ENCODE measurements at places on chromosomes 5 and 9. TPM values are rescaled to one million over a fixed set of nuclear protein-coding genes. Genes with fewer than 3 reads are reported as not detected.

GRCh38 chr5:94674490-94675382 is 56.3 kb downstream of the SLF1 start:
- no peak for DNase-seq

DNA sequence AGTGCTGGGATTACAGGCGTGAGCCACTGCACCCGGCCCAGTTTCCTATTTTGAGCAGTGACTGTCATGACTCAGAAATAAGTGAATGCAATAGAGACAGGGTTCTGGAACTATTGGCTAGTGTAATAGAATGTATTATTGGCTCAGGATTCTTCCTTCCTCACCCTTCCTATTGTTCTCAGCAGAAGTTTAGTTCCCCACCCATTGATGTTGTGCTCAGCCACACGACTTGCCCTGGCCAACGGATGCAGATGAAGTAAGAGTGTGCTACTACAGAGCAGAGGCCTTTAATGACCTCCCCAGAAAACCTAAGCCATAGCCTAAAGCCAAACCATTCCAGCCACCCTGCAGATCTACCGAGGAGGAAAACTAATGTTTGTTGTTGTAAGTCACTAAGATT is 287.9 kb downstream of the AGTPBP1 start:
- no peak for DNase-seq

DNA sequence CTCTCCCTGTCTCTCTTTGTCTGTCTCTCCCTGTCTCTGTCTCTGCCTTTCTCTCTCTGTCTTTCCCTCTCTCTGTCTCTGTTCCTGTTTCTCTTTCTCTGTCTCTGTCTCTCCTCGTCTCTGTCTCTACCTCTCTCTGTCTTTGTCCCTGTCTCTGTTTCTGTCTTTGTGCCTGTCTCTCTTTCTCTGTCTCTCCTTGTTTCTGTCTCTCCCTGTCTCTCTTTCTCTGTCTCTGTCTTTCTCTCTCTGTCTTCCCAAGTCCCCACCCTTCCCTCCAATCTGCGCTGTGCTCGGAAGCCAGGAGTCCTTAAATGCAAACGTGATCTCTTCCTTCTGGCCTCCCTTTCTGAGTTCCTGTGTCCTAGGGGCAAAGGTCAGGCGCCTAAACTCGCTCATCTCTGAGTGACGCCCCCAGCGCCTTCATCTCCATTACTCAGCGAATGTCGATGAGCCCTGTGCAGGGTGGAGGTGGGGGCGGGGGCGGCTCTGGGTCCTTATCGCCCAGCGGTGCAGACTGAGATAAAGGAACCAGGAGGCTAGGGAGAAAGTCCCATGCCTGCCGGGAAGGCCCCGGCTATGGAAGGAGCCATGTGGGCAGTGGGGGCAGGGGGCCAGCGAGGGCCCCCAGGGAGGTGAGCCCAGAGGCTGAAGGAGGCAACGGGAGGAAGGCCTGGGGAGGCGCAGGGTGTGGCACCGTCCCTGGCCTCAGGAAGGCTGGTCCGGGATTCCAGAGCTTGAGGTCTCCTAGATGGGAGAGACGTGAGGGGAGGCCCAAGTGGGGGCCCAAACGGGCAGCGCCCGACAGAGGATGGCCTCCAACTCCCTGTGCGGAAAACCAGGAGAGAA is 1.5 kb upstream of the SLC6A19 start:
- DNase-seq: peak; percentile 65

DNA sequence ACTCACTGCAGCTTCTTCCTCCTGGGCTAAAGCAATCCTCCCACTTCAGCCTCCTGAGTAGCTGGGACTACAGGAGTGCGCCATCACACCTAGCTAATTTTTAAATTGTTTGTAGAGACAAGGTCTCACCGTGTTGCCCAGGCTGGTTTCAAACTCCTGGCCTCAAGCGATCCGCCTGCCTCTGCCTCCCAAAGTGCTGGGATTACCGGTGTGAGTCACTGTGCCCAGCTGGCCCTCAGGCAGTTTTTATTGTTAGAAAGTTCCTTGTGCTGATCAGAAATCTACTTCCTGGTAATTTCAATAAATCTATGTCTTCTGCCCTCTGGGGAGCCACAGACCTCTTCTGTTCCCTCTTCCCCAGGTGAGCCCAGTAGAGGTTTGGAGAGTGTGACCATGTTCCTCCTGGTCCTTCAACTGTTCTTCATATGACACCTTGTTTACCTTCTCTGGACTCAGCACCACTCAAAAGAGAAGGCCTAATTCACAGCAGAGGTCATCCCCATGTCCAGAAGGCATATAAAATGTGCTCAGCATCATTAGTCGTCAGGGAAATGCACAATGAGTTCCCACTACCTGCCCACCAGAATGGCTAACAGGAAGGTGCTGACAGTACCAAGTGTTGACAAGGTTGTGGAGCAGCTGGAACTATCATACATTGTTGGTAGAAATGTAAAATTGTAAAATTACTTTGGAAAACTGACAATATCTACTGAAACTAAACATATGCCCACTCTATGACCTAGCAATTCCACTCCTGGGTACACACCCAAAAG is 10.4 kb downstream of the TMOD1 start:
- DNase-seq: no peak

DNA sequence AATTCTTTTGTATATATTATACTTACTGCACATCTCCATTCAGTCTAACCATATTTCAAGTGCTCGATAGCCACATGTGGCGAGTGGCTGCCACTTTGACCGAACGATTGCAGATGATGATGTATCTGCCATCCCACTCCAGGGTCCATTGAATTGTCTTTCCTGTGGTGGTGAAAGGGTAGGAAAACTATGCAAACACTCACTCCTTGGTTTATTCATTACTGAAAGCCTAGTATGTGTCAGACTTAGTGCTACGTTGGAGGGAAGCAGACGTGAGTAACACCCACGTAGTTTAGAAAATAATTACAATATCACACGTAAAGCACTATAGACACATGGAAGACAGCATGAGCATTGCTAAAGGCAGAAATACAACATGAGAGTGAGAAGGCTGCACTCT is 353.7 kb downstream of the CSNK1G3 start:
- DNase-seq: no peak

DNA sequence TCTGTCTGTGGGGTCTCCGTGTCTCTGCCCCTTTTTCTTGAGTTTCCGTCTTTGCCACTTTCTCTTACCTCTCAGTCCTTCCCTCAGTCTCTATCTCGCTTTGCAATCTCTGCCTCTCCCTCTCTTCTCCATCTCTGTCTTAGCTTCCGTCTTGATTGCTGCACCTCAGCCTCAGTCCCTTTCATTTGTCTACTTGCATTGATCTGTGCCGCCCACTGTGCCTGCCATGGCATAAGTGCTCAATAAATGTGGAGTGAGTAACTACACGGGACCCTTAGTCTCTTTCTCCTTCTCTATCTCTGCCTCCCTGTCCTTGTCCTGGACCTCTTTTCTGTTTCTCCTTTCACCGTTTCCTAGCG is 6.6 kb downstream of the PCDHGC5 start:
- DNase-seq: peak; percentile 39

GRCh38 chr5:111999286-111999685 is 242.3 kb upstream of the NREP start:
- no peak for DNase-seq

PLPPR1 gene
- total RNA-seq: not detected

NR6A1 gene
- 0.64 TPM for total RNA-seq

OTULINL gene
- 16.7 TPM for total RNA-seq

FOXD1 gene
- 0.32 TPM for total RNA-seq

All from mesenteric fat pad (tissue), 1 donor.